ENCODE measurements at places on chromosomes 1 and 21.
A peak's percentile ranks its signal among the peaks of the same experiment; 100 is the strongest.

- DNase-seq, result peak; percentile 36
Measured at GRCh38 chr1:226912587-226913176, 27.4 kb upstream of the COQ8A start.

GRCh38 chr1:13752852-13753251, 52.9 kb downstream of the PRDM2 start:
- DNase-seq, result no peak

DNA sequence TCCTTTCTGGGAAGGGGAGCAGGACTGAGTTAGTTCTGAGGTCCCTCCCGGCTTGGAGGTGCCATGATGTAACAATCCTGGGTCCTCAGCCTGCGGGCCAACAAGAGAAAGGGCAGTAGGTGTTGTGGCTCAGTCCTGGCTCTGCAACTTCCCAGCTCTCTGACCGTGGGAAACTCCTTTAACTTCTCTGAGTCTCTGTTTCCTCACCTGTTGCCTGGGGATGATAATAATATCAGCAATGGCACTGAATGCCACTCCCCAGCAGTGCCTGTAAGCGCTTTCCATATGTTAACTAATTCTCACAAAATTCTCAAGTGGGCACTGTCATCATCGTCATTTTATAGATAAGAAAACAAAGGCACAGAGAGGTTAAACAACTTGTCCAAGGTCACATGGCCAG, 2.3 kb downstream of the PADI3 start:
- DNase-seq, result no peak

DNA sequence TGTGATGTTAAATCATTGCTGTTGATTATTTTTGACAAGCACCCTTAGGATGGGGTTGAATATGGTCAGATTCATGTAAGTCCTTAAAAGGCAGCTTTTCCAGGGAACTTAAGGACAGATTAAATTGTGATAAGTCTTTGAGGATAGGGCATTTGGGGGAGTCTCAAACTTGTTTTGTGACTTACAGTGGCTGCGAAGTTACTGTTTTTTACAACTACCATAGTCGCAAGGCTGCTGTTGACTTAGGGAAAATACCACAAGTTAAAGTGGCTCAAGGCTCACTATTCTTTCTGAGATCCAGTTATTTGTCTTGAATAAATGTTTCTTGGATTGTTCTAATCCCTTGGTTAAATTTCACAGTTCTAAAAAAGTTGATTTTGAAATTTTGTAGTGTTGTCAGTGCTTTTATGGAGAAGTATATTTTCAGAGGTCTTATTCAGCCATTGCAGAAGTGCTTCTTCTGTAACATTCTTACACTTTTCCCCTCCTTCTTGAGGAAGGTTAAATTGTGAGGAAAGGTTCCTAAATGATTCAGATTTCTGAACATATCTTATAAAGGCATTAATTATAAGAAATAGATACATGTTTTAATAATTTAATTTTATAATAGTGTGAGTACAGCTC, 47.0 kb upstream of the MPC2 start:
- DNase-seq, result no peak

- DNase-seq, result no peak
Measured at GRCh38 chr1:184299796-184300195, 87.0 kb upstream of the C1orf21 start.

GRCh38 chr1:211037095-211037494, 96.9 kb downstream of the KCNH1 start:
- DNase-seq, result no peak

- no peak for DNase-seq
Measured at GRCh38 chr1:26700711-26701110, 4.9 kb downstream of the ARID1A start.

DNA sequence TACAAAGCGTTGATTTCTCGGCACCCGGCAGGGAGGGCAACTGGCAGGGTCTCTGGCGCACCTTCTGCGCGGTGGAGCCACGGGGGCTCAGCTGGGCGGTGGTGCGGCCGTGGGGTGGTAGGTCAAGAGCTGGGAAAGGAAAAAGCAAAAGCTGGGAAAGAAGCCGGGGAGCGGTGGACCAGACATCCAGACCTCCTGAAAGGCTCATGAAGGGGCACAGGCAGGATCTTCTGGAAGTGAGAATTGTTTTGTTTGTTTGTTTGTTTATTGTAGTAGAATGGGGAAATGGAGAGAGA, 7.2 kb upstream of the RNU1-1 start:
- DNase-seq, result no peak

DNA sequence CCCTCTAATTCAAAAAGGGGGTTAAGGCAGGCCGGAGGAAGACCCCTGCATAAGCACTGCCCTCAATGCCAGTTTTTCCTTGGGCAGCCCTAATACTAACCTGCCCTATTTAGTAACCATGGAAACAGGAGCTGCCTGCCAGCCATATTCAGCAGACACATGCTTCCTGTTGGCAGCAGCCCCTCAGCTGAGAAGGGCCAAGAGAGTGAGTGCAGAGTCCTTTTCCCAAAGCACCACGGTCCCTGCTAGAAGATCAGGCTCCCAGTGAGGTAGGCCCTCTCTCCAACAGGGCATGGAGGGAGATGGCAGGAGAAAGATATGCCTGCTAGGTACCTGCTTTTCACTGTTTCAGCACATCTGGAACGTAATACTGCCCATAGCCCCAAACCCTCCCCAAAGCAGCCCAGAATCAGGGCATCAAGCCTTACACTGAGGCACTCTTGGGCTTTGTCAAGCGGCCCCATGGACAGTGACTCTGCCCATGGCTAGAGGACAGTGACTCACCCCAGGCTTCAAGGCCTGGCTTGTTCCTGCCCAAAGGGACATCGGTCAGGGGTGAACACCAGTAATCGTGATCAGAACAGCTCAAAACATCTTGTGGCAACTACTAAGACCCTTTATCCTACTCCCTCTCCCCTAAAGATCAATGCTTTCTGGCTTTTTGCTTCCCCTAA, 64.5 kb downstream of the BCAR3 start:
- no peak for DNase-seq

- no peak for DNase-seq
Measured at GRCh38 chr1:42423681-42424080, 32.1 kb downstream of the ZMYND12 start.

GRCh38 chr1:89959719-89960118, 35.2 kb upstream of the ZNF326 start:
- DNase-seq, result no peak
